ENCODE measurements at places on chromosomes 4 and X.

GRCh38 chr4:110702326-110702725, 79.4 kb upstream of the PITX2 start:
- DNase-seq: no peak

DNA sequence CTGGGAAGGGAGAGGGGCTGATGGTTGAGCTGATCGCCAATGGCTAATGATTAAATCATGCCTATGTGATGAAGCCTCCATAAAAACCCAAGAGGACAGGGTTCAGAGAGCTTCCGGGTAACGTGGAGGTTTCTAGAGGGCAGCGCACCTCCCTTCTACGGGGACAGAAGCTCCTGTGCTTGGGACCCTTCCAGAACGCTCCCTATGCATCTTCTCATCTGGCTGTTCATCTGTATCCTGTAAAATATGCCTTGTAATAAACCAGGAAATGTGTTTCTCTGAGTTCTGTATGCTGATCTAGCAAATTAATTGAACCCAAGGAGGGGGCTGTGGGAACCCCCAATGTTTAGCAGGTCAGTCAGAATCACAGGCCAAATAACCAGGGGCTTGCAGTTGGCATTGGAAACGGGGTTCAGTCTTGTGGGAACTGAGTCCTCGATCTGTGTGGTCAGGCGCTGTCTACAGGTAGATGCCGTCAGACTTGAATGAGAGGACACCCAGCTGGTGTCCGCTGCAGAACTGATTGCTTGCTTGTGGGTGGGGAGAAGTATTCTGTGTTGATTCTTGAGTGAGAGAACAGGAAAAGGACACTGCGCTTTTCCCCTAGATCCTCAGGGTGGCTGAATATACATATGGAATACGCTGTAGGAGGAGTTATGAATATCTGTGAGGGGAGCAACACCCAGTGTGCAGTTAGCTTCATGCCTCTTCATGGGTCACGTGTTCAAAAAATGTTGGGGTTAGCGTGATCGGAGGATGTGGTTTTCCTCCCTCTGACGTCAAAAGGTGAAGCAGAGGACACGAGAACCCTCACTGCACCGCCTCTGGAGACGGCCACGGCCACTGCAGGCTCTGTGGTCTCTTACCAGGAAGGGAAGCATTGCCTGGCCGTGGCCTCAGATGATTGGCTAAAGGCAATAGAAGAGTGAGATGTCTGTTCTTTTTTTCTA, 29.2 kb downstream of the HTT-AS start:
- DNase-seq: peak; percentile 21

DNA sequence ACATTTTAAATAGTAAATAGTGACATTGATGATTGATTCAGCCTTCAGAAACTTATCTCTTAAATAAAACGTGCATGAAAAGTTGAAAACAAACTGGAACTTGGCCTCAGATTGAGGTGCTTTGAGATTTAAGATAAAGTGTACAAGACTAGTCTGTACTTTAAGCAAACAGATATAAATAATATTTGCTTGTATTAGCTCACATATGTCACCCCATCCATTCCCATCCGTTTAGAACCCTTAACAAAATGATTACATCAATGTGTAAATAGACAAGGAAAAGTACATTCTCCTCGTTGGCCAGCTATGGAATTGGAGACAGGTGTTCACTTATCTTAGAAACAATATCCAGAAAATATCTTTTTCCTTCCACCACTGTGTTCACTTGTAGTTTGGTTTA, 130.8 kb downstream of the BANK1 start:
- no peak for DNase-seq

- peak; percentile 33 for DNase-seq
Measured at GRCh38 chr4:173168396-173169177, at the start of gene GALNT7. Gene GALNT7, plus strand, starts transcription at chr4:173168811. Its CDS starts 25 bp downstream, at chr4:173168836.

DNA sequence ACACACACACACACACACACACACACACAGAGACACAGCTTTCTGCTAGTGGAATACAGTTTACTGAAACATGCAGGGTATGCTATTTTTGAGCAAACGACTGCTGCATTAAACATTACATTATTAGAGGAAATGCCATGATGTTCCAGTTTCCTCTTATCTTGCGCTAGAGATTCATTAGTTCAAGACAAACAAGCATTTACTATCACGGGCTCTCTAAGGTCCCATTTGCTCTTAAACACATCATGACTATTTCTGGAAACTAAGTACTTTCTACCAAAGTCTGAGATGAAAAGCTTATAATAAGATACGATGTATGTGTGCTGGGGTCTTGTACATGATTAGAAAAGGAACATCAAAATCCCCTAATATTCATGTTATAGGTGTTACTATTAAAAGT, 48.8 kb downstream of the RPS3A start:
- DNase-seq: no peak

DNA sequence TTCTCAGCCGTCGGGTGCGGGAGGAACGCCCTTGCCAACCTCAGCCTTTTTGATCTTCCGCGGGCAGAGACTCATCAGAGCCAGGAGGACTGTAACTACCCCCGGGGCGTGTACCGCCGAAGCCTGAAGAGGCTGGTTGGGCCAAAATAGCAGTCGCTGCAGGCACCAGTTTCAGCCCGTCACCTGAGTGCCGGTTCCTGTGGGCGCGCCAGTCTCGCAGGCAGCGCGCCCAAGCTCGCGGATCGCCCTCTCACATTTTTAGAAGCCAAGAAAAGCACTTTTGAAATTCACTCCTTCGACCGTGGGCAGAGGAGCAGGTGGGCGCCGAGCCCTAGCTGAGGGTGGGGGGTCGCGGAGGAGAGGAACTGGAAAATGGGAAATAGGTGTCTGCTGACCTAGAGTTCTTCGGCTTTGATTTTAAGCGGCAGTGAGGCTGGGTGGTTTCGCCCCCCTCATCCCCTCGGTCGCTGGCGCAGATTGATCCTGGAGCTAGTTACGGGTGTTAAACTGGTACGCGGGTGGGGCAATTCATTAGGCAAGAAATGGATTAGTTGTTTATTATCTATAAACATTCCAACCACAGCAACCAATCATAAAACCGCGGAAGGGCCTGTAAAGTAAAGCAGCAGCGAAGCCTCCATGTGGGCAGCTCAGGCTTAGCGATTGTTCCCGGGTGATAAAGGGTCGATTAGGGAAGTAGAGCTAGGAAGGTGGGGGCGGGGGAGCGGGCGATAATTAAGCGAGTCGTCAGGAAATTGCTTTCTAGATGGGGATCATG, 69.2 kb downstream of the FBXO8 start:
- DNase-seq: no peak

DNA sequence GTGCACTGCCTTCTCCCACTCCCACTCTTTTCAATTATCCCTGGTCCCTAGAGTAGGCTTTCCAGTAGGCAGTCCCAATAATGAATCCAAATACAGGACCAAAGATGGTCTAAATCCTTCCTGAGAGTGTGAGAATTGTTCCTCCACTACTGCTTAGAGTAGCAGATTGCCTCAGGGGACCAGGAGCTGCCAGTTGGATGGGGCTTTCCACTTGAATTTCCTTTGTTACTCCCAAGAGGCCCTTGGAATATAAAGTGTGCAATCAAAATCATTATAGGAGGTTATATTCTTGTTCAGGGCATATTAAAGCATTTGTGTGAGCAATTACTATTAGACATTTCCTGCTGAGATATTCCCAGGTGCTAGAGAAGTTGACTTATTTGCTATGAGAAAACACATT, 156.6 kb upstream of the TLL1 start:
- DNase-seq: no peak

Measured in stimulated activated CD4-positive, alpha-beta T cell treated with anti-CD3 and anti-CD28 coated beads, Interleukin-12 subunit alpha, Interleukin-12 subunit beta, amount 100 ng/mL, for 24 hours (primary cell).